Colonic mucosa (tissue), 4 donors: ENCODE measurements at places on chromosomes 11 and 22. TPM values are rescaled to one million over a fixed set of nuclear protein-coding genes. Genes with fewer than 3 reads are reported as not detected.

Gene LRRC55
- total RNA-seq = 0.27 TPM

Gene OR51B2
- not detected for total RNA-seq

Gene AIFM3
- total RNA-seq = 156 TPM

- DNase-seq = no peak
Observed at GRCh38 chr11:17395978-17396377, 7.5 kb upstream of the KCNJ11 start.
